ENCODE measurements at places on chromosomes 4 and X.

GRCh38 chr4:140764785-140765392 is 8.7 kb upstream of the TBC1D9 start:
- DNase-seq, result no peak

DNA sequence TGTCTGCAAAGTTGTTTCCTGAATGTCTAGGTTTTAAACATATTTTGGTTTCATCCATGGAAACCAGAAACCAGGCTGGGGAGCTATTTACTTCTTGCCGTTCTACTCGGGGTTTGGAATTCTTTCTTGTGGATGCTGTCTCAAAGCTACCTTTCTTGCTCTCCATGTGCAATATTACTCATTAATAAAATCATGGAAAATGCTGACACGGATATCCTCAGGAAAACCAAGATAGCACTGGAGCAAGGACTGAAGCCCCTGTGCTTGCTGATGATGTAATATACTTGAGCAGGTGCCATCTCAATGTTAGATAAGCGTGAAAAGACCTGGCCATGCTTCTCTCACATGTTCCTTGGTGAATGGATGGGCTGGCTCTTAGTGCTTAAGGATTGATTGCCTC is 41.5 kb upstream of the HPF1 start:
- DNase-seq, result no peak

GRCh38 chr4:84001876-84002569 is 466.1 kb downstream of the GPAT3 start:
- DNase-seq, result no peak

DNA sequence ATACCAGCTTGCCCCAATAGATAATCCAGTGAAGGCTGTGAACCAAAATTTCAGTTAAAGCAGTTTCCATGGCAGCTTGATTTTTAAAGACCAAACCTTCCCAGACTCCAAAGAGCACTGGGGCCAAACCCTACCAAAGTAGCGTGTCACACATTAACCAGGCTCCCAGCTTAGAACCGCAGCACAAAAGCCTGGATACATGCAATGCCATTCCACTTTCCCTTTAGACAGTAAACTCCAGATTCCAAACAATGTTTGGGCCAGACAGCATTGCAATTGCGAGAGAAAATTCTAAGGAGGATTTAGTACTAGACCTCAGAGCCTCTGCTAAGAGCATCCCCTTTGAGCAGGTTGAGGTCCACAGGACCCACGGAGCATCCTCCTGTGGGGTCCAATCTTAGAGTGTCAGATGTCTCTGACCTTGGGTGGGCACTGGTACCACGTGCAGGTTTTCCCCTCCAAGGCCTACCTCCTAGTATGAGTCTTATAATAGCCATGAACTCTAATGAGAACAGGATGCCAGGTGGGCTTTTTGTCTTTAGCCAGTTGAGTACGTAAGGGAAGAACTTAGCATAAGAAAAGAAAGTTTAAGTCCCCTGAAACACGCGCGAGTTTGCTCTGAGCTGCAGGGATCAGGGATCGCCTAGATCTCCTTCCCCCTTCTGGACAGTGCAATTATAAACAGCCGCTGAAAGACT is 38.8 kb downstream of the MGARP start:
- no peak for DNase-seq

DNA sequence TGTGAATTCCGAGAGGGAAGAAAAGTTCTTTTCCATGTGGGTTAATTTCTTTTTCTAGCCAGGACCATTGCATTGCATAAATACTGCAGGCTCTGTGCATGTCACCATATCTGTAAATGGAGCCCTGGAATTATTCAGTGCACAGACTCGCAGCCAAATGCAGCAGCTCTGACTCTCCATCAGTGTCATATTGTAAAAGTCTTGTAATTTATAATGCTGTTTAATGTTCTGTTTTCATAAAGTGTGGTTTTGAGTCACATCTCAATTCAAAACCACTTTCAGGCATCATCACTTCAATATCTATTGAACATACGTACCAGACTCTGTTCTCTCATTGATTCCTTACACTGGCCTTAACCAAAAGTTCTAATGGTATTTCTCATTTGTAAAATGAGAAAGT is 193.9 kb upstream of the RPL34 start:
- DNase-seq, result no peak

GRCh38 chr4:79688691-79689090 is 280.7 kb upstream of the GK2 start:
- DNase-seq, result no peak

DNA sequence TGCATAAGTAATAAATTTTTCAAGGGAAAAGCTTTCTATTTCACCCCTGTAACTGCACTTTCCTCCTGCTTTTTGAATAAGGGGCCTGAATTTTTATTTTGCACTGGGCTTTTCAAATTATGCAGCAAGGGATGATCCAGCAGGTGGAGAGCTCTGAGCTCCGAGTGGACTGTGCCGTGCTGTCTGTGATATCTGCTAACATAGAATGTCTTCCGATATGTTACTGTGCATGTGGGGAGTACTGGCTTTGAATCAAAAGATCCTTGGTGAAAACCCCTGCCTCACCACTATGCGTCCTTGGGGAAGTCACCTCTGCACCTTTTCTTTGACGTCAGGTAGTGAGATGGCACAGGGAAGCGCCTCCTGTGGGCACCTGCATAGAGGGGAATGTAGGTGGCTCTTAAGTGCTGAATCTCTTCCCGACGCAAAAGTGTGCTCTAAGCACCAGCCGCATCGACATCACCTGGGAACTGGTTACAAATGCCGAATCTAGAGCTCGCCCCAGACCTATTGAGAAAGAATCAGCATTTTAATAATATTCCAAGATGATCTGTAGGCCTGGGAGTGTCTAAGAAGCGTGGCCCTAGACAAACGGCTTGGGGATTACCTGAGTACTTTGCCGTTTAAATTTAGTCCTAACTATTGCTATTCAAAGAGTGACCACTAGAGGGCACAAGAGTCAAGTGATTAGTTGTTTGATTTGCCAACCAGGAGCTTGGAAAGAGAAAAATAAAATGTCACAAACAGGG is 19.2 kb upstream of the WFS1 start:
- no peak for DNase-seq

DNA sequence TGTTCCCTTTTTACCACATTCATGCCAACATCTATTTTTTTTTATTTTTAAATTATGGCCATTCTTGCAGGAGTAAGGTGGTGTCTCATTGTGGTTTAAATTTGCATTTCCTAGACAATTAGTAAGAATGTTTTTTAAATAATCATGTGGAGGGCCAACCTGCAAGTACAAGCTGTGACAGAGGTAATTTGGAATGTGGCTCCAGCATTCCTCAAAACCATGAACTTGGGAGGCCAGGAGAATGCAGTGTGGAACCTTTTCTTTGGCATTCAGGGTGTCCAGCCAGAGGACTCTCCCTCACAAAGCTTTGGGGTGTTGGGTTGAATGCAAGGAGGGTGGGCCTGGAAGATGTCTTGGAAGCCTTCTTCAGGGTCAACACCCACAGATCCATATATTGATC is 7.3 kb upstream of the TMEM185A start:
- no peak for DNase-seq

DNA sequence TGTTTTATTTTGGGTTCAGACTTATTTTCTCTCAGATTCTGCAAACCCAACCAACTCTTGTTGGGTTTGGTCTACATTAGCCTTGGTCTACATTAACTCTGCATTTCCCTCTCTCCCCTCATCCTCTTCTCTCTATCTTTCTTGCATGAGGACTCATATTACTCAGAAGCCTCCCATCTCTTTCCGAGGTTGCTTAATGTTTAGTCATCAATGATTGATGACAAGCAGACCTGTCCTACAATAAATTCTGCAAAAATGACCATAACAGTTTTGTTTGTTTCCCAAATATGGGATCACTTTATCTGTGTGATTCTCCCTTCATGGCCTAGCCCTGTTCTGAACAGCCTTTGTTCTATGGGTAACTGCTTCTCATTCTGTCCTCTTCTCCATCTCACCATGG is 75.2 kb downstream of the GABRB1 start:
- no peak for DNase-seq
